ENCODE measurements at places on chromosomes 1 and 21. TPM values are rescaled to one million over a fixed set of nuclear protein-coding genes. Genes with fewer than 3 reads are reported as not detected.

DNA sequence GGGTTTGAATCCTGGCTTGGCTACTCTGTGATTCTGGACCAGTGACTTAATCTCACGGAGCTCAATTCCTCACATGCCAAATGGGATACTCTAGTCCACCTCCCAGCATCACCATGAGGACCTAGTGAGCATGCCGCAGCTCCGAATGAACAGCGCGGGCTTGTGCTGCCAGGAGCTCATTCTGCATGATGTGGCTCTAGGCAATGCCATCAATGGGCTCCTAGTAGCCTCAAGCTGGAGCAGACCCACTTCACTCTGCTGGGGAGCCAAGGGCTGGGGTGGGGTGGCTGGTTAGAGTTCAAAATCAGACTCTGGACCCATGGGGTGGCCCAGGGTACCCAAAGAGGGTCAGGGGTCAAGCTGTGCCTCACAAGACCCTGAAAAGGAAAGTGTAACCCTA, 41.5 kb downstream of the CDK18 start:
- DNase-seq, result no peak

DNA sequence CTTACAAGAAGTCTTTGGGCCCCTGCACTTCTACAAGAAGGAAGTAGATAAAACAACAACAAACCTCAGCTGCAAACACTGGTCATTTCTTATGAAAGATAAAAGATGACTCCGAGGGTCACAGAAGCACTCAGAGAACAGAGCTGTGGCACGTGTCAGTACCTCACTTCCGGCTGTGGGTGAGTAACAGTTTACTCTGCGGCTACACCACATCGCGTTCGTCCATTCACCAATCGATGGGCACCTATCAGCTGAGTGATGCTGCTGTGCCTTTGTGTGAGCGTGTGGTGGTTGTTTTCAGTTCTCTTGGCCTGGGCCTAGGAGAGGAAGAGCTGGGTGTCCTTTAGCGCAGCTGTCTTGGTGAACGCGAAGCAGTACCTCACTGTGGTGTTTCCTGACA, 49.9 kb downstream of the COL6A1 start:
- no peak for DNase-seq

S1PR1 gene
- 59.9 TPM for total RNA-seq

DNA sequence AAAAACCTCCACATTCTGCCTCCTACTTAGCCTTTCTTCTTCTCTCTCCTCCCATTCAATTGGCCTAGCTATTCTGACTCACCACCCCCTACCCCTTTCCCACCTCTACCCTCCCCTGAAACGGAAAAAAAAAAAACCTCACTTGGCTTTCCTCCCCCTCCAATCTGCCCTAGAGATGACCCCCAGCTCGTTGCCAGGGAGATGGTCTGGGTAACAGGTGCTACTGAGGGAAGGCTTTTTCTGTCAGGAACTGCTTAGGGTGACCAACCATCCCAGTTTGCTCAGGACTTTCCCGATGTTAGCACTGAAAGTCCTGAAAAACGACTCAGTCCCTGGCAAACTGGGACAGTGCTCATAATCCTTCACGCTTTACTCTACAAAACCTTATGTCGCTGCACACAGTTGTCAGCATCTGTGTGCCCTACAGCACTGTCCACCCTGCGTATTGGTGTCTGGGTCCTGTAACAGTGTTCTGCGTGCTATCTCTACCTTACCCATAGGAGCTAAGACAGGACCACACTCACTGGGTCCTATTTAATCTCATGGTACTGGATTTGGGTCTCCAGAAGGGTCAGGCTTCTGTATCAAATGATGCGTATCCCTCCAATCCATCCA, 7.7 kb upstream of the CADM3 start:
- no peak for DNase-seq

GRCh38 chr1:11487196-11487751, 8.3 kb downstream of the DISP3 start:
- no peak for DNase-seq

Measured in right cardiac atrium (tissue), 5 donors.